Activated naive CD8-positive, alpha-beta T cell treated with anti-CD3 and anti-CD28 coated beads for 36 hours (primary cell): ENCODE measurements at places on chromosomes 4 and X. TPM values are rescaled to one million over a fixed set of nuclear protein-coding genes. Genes with fewer than 3 reads are reported as not detected.

DNA sequence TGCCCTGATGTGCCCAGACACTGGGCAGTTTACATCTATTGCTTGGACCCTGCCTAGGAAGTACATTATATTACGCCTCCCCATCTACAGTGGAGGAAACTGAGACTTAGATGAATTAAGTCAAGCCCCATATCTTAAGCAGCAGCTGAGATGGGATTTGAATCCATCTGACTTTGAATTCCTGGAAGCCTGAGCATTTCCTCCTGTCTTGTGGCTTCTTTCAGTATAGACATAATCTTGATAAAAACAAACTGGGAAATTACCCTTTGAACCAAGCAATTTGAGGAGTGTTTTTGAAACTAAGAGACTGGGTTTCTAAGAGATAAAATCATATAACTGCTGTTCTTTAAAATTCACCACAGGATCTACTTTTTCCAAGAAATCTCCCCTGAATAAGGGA, 18.6 kb downstream of the LIMCH1 start:
- no peak for DNase-seq

DNA sequence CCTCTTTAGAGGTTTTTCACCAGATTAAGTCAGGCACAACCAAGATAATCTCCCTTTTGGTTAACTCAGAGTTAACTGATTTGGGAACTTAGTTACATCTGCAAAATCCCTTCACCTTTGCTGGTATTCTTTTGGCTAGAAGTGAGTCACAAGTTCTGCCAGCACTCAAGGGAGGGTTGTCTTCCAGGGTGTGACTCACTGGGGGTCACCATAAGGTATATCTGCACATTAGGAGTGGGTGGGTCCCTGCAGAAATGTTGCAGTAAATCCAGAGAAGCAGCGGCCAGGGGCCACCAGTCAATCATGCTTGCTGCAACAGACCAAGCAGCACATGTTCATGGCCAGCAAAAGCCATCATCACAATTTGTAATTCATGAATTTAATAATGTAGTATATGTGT, 59.8 kb upstream of the MAML3 start:
- DNase-seq: no peak

DNA sequence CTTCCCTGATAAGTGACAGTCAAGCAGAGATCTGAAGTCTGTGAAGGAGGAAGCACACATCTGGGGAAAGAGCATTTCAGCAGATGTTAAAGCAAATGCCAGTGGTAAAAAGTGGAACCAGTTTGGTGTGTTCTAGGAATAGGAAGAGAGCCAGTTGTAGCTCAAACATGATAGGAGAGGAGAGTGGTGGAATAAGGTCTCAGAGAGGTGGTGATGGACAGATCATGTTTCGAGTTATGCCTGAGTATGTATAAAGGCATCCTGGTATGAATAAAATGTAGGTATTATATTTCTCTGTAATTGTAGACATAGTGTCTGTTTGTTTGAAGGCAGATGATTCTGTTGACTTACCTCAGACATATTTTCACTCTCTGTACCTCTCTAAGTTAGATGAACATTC, 89.1 kb downstream of the LARP7 start:
- DNase-seq: no peak

Gene SMR3B
- total RNA-seq: not detected

GRCh38 chr4:121783210-121783609, 17.9 kb upstream of the EXOSC9 start:
- no peak for DNase-seq

Gene TKTL2
- not detected for total RNA-seq

DNA sequence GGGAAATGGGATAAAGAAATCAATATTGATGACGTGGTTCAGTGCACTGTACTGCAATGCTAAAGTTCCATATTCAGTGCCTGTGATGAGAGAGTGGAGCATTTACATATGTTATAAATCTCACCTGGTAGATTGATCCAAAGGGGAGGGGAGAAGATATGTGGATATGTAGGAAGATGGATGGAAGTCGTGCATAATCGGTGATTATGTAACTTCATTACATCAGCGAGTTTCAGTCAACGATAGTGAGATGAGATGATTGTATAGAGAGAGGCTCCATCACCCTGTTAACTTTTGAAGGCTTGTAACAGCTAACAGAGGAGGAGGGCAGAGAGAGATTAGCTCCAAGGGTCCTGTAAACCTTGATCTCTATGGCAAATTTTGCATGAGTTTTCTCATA, 1.8 kb downstream of the IL1RAPL1 start:
- no peak for DNase-seq
